ENCODE measurements at places on chromosomes 3 and 15.

DNA sequence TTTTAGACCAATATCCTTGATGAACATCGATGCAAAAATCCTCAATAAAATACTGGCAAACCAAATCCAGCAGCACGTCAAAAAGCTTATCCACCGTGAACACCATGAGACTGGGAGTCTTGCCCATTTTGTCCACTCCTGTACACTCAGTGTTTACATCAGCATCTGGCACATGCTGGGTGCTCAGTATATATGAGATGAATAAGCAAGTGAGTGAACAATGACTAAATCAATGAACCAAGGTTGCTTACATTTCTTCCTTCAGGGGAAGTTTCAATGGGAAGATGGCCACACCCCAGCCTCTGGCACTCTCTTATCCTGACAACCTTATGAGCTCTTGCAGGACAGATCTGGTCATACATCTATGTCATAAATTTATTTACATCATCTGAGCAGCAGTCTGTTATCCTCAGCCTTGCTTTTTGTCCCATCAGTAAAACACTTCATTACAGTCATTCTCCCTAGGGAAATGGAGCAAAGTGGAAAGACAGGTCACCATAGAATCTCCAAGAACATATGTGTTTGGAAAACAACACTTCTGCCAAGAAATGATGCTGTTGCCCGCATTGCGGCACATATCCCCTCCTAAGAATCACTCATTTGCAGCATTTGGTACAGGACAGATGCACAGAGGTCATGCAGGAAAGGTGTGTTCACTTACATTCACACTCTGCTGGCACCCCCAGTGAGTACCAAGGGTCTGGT is 171.8 kb upstream of the EIF1B start:
- H3K27me3 ChIP-seq, result no peaks in the 10 kb centered on the region
- H3K4me1 ChIP-seq, result no peaks in the 10 kb centered on the region
- DNase-seq, result no peak
- no peak overlapping the region for H3K4me3 ChIP-seq

- DNase-seq, result no peak
- no peak overlapping the region for H3K4me3 ChIP-seq
- H3K27me3 ChIP-seq, result no peaks in the 10 kb centered on the region
- H3K27ac ChIP-seq, result no peak overlapping the region
- no peaks in the 10 kb centered on the region for H3K36me3 ChIP-seq
Measured at GRCh38 chr3:181757694-181758306, 46.1 kb downstream of the SOX2 start.

DNA sequence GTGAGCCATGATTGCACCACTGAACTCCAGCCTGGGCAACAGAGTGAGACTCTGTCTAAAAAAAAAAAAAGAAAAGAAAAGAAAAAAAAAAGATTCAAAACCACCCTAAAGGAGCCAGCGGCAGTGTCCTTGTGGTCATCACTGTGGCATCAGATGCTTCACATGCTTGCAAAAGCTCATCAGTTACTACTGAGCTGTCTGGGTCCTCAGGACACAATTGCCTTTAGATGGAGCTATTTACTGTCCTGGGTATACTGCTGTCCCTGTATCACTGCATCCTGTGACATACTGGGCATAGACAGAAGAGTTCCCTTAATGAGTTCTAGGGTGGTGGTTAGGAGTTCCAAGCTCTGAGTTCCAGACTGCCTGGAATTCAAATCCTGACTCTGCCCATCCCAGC is 85.8 kb downstream of the LINGO1 start:
- H3K4me1 ChIP-seq, result peaks cover 20% of the 10 kb centered on the region
- no peak for DNase-seq
- H3K27me3 ChIP-seq, result no peaks in the 10 kb centered on the region
- no peaks in the 10 kb centered on the region for H3K36me3 ChIP-seq
- no peak overlapping the region for H3K27ac ChIP-seq

GRCh38 chr3:67302489-67302888 is 304.4 kb downstream of the KBTBD8 start:
- H3K27me3 ChIP-seq, result no peaks in the 10 kb centered on the region
- no peak overlapping the region for H3K27ac ChIP-seq
- no peak for DNase-seq
- no peaks in the 10 kb centered on the region for H3K4me1 ChIP-seq
- no peak overlapping the region for H3K4me3 ChIP-seq
- H3K36me3 ChIP-seq, result no peaks in the 10 kb centered on the region

DNA sequence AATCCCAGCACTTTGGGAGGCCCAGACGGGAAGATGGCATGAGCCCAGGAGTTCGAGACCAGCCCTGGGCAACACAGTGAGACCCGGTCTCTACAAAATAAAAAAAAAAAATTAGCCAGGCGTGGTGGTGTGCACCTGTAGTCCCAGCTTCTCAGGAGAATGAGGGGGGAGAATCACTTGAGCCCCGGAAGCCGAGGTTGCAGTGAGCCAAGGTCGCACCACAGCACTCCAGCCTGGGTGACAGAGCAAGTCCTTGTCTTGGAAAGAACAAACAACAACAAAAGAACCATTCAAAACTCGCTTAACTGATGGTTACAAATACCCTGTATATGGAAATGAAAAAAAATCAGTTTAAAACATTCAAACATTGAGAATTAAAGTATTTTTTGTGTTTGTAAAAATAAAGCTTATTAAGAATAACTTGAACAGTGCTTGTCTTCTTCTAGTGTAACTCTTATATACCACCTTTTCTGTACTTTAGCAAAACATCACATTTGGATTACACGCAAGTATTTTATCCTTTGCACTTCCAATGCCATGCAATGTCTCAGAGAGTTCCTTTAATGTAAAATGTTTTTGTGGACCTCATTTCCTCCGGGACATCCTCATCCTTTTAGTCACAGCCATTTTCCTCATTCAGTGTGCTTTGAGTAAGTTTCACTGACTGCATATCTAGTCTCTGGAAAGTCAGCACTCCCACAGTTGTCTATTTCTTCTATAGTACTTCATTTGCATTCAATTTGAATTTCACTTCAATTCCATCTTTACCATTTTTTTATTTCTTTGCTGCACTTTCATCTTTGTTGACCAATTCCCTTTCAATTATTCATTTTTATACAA is 113.0 kb upstream of the GOLGA8J start:
- H3K4me1 ChIP-seq, result no peaks in the 10 kb centered on the region
- H3K27ac ChIP-seq, result no peak overlapping the region
- H3K27me3 ChIP-seq, result no peaks in the 10 kb centered on the region
- no peak for DNase-seq
- H3K36me3 ChIP-seq, result no peaks in the 10 kb centered on the region
- no peak overlapping the region for H3K4me3 ChIP-seq

- no peak overlapping the region for H3K4me3 ChIP-seq
- no peak for DNase-seq
- no peaks in the 10 kb centered on the region for H3K27me3 ChIP-seq
- no peak overlapping the region for H3K27ac ChIP-seq
- H3K4me1 ChIP-seq, result no peaks in the 10 kb centered on the region
- H3K36me3 ChIP-seq, result no peaks in the 10 kb centered on the region
Measured at GRCh38 chr15:74406992-74407705, 26.6 kb downstream of the SEMA7A start.

DNA sequence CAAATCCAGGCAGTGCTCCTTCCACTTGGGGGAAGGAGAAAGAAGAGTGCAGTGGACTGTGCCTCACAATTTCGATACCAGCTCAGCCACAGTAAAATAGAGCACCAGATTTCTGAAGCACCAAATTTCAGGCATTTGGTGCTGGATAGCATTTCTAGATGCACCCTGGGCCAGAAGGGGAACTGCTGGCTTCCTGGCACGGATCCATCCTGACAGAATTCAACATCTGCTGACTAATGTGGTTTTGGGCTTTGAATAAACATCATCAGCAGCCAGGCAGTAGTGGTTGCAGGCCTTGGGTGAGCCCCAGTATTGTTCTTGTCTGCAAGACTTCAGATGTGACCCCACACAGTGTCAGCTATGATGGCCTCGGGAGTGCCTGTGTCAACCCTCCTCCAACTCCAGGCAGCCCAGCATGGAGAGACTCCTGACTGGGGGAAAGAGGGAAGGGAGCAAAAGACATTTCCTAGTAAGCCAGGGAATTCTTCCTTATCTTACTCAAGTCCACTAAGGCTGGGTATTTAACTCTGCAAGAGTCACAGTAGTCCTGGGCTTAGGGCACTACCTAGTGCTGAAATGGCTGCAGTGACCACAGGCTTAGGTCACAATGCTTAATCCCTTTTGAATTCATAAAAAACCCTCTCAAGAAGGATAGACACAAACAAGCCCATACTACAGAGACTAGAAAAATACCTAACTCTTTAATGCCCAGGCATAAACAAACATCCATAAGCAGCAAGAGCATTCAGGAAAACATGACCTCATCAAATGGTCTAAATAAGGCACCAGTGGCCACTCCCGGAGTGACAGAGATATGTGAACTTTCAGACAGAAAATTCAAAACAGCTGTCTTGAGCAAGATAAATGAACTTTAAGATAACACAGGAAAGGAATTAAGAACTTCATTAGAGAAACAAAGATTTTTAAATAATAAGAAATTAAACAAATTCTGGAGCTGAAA is 74.7 kb downstream of the SPATA16 start:
- no peaks in the 10 kb centered on the region for H3K4me1 ChIP-seq
- H3K36me3 ChIP-seq, result no peaks in the 10 kb centered on the region
- H3K27ac ChIP-seq, result no peak overlapping the region
- no peak for DNase-seq

DNA sequence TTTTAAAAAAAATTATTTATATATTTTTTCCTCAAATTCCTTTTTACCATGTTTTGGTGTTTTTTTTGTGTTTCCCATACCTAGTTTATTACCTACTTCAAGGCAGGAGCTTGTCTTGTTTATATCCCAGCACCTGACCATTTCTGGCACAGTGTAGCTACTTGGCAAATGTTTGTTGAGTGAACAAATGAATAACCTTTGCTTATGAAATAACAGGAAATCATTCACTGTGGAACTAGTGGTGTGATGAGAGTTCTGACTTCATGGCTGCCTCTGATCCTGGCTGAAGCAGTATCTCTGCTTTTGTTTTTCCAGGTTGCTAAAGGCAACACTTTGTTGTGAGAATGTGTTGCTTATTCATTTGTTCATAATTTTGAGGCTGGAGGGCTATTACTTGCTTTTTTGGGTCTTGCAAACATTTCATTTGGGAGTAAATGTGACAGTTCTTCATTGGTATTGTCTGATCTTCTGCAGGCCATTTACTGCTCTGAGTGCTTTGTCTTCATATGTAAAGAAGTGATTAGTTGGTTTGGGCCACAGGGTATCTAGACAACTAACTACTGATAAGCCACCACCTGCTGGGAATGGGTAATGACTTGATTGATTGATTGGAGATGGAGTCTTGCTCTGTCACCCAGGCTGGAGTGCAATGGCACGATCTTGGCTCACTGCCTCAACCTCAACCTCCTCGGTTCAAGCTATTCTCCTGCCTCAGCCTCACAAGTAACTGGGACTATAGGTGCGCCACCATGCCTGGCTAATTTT is 5.7 kb downstream of the RAD54L2 start:
- no peak overlapping the region for H3K4me3 ChIP-seq
- no peaks in the 10 kb centered on the region for H3K27me3 ChIP-seq
- H3K36me3 ChIP-seq, result peaks cover 5% of the 10 kb centered on the region
- peaks cover 18% of the 10 kb centered on the region for H3K4me1 ChIP-seq
- DNase-seq, result no peak

- H3K4me1 ChIP-seq, result no peaks in the 10 kb centered on the region
- H3K36me3 ChIP-seq, result no peaks in the 10 kb centered on the region
- H3K27me3 ChIP-seq, result no peaks in the 10 kb centered on the region
- H3K27ac ChIP-seq, result no peak overlapping the region
Measured at GRCh38 chr3:67977762-67978161, 323.4 kb upstream of the SUCLG2 start.

GRCh38 chr15:34470892-34471291 is 33.3 kb upstream of the GOLGA8A start:
- no peak overlapping the region for H3K4me3 ChIP-seq
- no peak overlapping the region for H3K27ac ChIP-seq
- DNase-seq, result no peak
- H3K27me3 ChIP-seq, result no peaks in the 10 kb centered on the region
